NCI-H2107 (cell line): ENCODE measurements at places on chromosomes 12 and 14.

DNA sequence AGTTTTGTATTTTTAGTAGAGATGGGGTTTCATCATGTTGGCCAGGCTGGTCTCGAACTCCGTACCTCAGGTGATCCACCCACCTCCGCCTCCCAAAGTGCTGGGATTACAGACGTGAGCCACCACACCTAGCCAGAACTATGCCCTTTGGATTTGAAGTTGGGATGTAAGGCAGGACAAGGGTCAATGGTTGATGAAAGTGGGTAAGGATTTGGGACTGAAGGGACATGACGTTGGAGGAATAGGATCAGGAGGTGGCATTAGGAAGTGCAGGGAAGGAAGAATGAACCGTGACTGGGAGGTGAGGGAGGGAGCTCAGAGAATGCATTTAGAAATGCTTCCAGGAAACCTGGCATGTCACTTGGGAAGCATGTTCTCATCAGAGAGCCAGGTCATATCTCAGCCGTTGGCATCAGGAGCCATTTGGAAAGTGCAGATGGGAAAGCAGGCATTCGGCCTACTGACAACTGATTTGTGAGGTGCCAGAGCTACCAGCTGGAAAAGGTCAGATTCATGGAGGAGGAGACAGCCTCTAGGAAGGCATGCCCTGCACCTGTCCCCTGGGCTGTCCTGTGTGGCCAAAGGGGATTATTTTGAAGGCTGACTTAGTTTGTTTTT, 2.2 kb downstream of the CRADD start:
- no peak for DNase-seq

GRCh38 chr12:89919241-89919906, 210.7 kb upstream of the ATP2B1 start:
- DNase-seq, result no peak

GRCh38 chr12:43444940-43445564, 107.0 kb downstream of the ADAMTS20 start:
- no peak for DNase-seq

- DNase-seq, result peak; percentile 61
Observed at GRCh38 chr12:103392722-103393121, 103.0 kb downstream of the C12orf42 start.

GRCh38 chr14:99512110-99512449, 30.9 kb downstream of the CCNK start:
- DNase-seq, result no peak

DNA sequence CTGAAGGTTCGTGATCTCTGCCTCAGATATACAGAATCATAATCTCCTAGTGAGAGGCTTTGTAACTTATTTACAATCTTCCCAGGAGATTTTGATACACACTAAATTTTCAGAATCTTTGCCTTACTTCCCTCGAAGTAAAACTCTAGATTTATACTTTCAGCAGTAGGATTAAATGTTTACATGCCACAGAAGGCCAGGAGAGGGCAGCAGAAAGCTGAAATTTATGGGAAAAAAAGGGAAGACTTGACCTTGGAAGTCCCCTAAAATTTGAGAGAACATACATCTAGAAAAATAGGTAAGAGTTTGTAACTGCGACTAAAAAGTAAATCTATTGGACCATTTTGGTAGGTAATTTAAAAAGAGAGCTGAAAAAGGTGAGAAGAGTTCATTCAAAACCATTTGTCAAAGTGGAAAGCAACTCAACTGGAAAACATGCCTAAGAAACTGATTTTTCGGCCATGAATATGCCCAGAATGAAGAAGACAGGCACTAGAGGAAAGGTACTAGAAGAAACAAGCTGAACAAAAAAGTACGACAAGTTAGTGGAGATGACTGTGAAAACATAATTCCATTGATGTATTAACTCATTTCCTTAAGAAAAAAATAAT, 242.0 kb upstream of the MDGA2 start:
- no peak for DNase-seq

DNA sequence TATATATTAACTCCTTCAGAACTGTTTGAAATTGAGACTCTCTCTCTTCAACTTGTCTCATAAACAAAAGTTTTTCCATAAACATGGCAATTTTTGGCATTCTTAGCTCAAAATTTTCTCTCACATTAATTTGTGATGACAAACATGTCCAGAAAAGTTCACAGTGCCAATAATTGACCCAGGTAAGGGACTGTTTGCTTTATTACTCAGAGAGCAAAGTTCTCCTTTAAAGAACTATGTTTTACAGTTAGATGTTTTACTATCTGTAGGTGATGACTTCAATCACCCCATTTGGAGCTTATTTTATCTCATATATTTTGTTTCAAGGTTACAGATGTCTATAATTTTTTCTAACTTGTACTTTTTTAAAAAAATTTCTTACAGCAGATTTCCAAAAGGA, 855.6 kb downstream of the SLC16A7 start:
- DNase-seq, result no peak

- no peak for DNase-seq
Observed at GRCh38 chr12:65123435-65124063, 2.4 kb upstream of the WIF1 start.

DNA sequence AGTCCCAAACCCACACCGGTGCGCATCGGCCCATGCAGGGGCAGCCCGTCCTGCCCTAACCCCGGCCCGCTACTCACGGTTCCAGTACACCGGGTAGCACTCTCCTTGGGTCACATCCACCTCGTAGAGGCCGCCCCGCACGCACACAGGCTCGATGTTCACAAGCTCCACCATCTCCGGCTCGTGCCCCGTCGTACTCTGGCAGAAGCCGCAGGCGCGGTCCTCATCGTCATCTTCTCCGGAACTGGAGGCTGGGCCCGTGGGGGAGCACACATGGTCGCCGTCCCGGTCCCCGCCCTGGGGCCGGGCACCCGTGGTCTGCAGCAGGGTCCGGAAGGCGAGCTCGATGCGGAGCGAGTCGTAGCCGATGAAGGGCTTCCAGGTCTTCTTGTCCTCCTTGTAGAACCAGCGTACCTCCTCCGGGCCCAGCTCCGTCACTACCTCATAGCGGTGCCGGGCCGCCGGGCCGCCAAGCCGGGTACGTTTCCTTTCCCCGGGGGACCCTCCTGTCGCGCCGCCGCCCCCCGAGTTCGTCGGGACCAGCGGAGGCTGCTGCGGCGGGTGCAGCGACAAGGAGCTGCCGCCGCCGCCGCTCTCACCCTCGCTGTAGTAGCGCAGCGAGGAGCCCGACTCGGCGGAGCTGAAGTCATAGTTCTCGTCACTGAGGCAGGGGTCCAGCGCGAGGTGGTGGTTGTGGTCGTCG, 788 bp downstream of the DDHD1 start:
- no peak for DNase-seq

DNA sequence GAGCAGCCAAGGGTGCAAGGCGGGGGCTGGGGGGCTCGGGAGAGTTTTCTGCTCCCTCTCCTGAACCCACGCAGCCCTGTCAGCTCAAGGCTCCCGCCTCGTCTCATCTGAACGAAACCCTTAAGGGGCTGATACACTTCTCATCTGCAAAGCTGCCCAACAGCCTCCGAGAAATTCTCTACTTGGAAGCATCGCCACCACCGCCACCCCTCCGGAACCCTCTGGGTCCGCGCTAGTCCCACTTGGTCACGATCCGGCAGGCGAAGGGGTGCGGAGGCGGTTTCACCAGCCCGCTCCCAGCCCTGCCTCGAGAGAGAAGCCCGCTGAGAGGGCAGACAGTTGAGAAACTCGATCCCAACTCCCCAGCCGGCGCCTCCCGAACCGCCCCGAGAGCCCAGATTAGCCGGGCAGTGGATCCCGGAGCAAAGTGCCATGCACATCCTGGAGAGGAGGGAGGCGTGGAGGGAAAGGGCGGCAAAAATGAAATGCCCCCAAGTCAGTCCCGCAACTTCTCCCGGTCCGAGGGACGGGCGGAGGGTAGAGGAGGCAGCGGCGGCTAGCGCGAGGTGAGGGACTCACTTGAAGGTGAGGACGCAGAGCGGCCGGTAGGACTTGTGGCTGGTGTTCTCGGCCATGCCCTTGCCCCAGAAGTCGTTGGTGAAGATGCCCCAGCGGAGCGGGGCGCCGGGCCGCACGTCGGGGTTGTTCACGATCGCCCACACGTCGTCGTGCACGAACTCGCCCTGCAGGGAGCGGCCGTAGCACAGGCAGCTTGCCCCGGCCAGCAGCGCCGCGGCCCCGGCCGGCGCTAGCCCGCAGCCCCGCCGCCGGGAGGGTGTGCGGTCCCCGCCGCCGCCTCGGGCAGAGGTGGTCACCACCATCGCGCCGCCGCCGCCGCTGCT, 620 bp downstream of the TMTC1 start:
- peak; percentile 32 for DNase-seq

DNA sequence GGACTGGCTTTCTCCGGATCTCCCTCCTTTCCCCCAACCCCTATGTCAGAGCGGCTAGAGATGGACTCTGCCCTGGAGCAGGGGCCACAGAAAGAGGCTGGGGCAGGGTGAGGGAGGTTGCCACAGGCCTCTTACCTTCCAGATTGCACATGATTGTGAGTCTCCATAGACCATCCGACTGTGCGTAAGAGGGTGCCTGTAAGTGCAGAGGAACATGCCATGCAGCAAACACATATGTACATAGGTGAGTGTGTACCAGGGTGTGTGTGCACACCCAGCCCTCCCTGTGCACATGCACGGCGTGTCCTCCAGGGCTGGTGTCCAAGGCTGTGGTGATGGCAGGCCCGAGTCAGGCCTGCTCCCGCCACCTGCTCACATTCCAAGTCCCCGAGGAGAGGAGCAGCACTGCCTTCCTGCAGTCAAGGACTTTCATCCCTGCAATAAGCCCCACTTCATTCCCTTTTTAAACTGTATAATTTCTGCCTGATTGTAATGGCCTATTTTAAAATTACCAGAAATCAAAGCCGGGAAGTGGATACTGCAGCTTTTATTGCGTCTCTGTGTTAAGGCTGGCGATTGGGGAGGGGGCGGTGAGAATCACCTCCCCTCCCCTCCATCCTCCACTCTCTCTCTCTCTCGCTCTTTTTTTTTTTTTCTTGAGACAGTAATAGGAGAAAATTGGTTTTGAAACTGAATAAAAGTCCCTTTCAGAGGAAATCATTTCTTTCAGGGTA, 28.5 kb downstream of the FAM222A start:
- DNase-seq, result peak; percentile 13

GRCh38 chr14:48274826-48275225, 599.4 kb upstream of the MDGA2 start:
- DNase-seq, result no peak

DNA sequence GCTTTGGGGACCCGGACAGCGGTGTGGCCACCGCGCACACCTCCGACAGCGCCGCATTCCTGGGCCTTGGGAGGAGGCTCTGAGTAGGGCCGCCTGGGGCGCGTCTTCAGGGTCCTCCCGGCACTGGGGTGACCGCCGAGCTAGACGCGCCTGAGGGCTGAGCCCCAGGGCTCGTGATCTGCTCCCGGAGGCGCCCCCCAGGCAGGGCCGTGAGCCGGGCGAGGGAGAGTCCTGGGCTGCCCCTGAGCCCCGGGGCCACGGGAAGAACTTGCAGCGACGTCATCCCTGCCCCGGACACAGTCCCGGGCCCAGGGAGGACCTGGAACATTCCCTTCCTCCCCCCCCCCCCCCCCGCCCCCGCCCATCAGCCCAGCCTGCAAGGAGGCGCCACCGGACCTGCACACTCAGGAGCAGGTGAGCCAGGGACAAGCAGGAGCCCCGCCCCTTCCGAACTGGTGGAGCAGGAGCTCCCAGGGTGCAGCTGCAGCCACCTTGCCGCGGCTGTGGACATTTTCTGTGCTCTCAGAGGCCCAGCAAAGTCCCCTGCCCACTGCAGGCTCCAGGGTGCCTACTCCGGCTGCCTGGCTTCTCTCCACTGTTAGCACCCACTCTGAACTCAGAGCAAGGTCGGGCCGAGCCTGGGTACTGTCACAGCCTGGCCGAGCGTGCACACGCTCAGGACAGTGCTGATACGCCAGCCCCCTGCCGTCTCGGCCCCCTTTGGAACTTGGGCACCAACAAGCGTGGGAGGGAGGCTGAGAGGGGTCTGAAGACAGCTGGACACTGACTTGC, 50.7 kb downstream of the A2M start:
- DNase-seq, result no peak

- no peak for DNase-seq
Observed at GRCh38 chr12:121992059-121992879, 29.4 kb upstream of the BCL7A start.

GRCh38 chr12:50415899-50416479, 15.3 kb downstream of the LARP4 start:
- no peak for DNase-seq

DNA sequence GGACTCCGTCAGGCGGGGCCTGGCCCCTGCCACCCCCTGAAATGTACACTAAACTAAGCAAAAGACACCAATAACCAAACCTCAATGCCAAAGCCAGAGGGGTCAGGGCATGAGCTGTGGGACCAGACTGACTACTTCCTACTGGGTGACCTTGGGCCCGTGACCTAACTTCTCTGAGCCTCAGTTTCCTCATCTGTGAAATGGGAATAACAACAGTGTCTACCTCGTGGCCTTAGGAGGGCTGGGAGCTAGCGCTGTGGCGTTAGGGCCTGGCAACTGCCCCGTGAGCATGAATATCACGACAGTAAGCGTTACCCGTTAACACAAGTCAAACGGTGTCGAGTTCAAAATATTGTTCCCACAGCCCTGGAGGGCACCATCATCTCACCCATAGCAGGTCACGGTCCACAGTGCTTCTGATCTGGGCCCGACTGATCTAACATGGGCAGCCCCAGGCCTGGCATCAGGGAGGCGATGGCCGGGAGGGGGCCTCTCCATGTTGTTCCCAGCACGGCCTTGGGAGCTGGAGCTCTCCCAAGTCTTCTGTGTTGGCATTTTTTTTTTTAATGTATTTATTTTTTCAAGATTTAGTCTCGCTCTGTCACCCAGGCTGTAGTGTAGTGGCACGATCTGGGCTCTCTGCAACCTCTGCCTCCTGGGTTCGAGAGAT, 52.2 kb downstream of the TESC start:
- no peak for DNase-seq

DNA sequence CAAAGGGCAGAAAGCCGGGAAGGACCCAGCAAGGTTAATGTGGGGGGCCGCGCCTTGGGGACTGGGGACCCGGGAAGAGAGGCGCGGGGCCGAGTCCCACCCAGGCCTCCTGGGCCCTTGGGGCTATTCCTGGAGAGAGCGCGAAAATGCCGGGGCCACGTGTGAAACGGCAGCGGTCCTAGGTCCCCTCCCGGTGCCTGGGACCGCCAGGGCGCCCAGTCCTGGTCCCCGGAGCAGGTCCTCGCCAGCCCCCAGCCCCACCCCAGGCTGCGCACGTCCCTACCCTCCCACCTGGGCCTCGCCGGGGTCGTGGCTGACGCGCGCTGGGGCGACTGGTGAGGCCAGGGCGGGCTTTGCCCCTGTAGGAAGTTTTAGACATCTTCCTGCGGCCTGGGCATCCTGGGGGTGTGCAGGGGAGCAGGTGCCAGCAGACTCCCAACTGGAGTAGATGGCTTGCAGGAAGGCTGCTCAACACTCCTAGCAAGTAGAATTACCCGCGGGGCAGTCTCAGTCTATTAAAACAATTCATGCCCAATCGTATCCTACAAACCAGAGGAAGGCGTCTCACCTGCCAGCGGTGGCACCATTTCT, 708 bp downstream of the FAR2 start:
- peak; percentile 68 for DNase-seq

DNA sequence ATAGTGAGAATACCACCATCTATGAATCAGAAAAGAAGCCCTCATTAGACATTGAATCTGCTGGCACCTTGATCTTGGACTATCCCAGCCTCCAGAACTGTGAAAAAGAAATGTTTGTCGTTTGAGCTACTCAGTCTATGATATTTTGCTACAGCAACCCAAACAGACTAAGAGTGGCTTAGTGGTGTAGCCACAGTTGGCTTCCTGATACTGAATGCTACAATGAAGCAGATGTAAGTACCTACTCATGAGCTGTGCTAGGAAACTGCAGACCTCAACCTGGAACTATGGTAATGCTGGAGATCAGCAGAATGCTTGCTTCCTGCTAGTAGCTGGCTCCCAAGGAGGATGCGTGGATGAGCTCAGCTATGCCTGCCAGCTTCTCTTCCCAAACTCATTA, 268.6 kb upstream of the CRY1 start:
- no peak for DNase-seq

- DNase-seq, result no peak
Observed at GRCh38 chr12:108341854-108342847, 3.0 kb upstream of the CMKLR1 start.
